ENCODE measurements at places on chromosomes 16 and 17.

GRCh38 chr17:60277258-60277657 is 114.7 kb downstream of the USP32 start:
- DNase-seq, result no peak

GRCh38 chr16:85522842-85523601 is 90.1 kb upstream of the GSE1 start:
- DNase-seq, result no peak

GRCh38 chr17:48722201-48722907 is at the start of gene PRAC1:
Gene PRAC1 (minus strand): TSS chr17:48722518. CDS start chr17:48722392, 126 bp downstream.
- no peak for DNase-seq

DNA sequence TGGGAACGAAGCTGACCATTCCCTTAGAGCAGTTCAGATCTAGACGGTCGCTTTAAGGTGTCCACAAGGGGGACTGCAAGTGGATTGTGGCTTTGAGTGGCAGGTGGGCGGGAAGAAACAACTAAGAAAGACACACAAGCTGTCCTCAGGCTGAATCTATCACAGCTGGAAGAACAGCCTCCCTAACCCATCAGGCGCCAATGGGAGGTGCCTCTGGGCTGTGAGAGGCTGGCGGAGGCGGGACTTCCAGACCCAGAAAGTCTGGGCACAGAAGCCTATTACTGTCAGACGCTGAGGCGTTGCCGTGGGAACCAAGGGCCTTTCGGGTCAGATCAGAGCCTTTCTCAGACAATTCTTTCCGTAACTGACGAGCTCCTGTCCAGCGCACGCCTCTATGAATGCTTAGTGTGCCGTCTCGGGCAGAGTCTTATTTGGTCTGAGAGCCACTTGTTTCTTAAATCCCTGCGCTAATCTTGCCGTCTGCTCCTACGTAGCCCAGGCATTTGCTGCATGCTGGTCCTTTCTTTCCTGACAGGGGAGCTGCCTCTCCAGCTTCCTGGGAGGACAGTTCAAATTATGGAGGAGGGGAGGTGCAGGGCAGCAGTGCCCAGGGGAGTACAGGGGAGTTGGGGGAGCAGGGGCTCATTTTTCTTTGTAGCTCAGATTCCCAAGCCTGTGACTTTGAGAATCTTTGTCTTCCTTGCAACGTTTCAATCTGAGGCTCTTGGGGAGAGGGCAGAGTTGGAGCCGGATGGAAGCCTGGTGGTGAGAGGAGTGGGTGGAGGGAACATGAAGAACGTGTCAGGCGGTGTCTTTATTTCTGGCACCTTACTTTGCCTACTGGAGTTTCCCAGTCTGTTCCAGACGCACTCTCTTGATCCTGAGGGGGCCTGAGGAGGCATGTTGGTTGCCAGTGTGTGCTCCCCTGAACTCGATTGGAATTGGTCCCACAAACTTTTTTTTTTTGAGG is 618.7 kb downstream of the KCNJ18 start:
- DNase-seq, result no peak

GRCh38 chr17:19012171-19013080 is 7.9 kb upstream of the FAM83G start:
- no peak for DNase-seq

DNA sequence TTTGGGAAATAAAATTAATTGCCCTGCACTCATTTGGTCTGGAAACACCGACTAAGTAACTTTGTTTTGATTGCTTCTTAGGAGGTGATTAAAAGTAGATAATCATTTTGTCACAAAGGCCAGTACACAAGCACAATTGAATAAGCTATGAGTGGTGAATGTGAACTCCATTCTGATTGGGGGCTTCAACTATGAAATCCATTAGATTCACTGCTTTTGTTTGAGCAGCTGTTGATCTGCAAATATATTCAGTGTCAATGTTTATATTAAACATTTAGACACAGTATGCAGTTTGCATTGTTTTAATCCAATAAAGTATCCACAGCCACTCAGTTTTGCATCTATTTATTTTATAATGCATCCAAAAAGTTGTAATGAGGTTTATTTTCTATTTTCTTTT is 817.5 kb downstream of the CDH11 start:
- DNase-seq, result no peak

GRCh38 chr16:87098361-87098760 is 218.8 kb downstream of the C16orf95 start:
- DNase-seq, result no peak

GRCh38 chr17:65143889-65144604 is 6.9 kb downstream of the RGS9 start:
- no peak for DNase-seq

DNA sequence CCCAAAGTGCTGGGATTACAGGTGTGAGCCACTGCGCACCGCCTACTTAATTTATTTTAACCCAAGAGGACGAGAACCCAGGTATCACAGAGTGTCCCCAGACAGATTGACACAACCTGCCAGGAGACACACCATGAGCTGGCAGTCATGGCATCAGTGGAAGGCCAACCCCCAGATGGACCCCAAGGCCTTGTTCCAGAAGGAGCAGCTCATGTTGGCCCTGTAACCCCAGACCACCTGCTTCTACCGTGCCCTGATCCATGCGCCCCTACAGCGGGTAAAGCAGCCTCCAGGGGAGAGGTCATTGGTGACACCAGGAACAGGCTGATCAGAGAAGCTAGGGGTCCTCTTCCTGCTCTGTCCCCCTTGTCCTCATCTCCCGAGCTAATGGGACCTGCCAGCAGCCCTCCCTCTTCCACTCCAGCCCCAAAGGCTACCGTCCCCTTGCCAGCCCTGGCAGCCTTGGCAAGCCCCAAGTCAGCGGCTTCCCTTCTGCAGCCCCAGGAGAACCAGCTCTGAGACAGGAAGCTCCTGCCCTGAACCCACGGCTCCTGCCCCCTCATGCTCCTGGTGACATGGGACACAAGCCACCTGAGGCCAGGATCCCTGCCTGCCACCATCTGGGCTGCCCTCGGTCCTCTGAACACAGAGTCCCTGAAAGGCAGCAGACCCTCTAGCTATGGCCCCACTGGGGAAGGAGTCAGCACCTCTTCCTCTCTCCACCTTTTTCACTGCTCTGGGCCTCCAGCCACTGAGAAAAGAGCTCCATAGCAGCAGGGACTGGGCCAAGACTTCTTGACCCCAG is 6.3 kb downstream of the SULT1A1 start:
- DNase-seq, result no peak

GRCh38 chr17:27418366-27418615 is 38.0 kb upstream of the KSR1 start:
- DNase-seq, result no peak

- DNase-seq, result no peak
Observed at GRCh38 chr17:79939094-79939435, 96.6 kb downstream of the TBC1D16 start.

- no peak for DNase-seq
Observed at GRCh38 chr17:65095465-65095864, 38.9 kb upstream of the GNA13 start.

DNA sequence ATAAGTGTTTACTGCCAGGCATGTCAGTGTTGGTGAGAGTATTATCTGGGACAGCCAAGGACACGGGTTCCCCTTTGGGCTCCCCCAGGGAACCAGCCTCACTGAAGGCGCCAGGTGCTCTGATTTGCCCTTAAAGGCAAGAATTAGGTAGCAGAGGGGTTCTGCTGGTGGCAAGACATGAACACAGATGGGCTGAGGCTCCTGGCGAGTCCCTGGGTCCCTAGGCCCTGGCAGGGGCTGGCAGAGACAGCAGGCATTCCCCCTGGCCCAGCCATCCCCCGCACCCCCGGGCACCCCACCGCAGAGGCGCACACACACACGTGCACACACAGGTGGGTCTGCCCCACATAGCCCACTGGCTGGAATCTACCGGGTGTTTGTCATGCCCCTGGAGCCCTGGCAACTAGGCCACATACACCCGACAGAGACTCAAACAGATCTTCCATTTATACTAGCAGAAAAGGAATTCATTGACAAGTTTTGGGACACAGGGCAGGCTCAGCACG is 153.3 kb downstream of the C16orf78 start:
- no peak for DNase-seq

GRCh38 chr16:4372001-4372577 is 441 bp downstream of the VASN start:
- DNase-seq, result no peak

DNA sequence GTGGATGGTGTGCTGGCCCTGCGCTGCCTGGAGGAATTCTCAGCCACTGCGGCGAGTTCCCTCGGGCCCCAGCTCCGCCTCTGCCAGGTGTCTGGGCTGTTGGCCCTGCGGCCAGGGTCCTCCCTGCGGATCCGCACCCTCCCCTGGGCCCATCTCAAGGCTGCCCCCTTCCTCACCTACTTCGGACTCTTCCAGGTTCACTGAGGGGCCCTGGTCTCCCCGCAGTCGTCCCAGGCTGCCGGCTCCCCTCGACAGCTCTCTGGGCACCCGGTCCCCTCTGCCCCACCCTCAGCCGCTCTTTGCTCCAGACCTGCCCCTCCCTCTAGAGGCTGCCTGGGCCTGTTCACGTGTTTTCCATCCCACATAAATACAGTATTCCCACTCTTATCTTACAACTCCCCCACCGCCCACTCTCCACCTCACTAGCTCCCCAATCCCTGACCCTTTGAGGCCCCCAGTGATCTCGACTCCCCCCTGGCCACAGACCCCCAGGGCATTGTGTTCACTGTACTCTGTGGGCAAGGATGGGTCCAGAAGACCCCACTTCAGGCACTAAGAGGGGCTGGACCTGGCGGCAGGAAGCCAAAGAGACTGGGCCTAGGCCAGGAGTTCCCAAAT is 1.3 kb upstream of the TNFSF13 start:
- no peak for DNase-seq

DNA sequence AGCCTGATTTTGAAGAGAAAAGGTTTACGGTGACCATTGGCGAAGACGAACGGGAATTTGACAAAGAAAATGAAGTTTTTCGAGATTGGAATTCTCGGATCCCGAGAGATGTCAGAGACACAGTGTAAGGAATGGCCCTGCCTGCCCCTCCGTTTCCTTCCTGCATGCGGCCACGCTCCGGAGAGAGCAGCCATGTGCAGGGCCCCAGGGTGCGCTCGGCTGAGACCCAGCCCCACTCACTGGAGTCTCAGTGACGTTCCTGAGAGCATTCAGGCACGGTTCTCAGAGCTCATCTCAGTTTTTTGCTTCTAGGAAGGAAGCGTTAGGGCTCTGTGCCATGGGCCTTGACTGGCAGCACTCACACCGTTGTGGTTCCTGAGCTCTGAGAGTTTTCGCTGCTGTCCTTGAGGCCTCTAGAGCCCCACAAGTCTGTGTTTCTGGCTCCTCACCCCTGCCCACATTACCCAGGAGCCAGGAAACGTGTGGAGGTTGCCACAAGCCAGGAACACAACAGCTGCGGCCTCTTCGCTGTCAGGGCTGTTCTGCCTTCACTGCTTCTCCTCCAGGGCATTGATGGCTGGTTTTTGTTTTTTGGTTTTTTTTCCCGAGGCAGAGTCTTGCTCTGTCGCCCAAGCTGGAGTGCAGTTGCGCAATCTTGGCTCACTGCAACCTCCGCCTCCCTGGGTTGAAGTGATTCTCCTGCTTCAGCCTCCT is 29.8 kb downstream of the ZC3H18 start:
- no peak for DNase-seq

DNA sequence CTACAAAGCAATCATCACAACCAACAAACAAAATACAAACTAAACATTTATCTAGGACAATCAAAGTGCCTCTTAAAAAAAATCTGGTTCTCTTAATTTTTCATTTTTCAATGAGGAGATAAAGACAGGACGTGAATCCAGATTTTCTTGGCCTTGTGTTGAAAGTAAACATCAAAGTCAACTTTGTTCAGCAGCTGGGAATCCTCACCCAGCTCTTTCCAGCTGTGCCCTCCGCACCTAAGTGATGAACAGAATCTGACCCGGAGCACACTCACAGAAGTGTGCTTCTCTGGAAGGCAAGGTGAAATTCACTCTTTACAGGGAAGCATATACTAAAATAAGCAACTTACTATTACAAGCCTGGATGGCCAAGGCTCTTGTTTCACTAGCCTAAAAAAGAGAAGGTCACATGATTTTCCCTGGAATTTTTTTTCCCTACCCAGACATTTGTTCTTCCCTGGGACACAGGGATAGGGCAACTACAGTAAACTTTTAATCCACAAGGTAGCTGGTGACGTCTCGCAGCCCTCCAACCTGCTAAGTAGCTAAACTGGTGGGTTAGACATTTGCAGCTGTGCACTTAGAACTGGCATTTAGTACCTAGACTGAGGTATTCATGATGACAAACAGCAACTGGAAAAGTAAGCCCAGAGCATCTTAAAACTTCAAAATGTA is 3.2 kb downstream of the WIPI1 start:
- DNase-seq, result no peak

GRCh38 chr16:11521055-11521454 is 65.7 kb downstream of the LITAF start:
- DNase-seq, result no peak

DNA sequence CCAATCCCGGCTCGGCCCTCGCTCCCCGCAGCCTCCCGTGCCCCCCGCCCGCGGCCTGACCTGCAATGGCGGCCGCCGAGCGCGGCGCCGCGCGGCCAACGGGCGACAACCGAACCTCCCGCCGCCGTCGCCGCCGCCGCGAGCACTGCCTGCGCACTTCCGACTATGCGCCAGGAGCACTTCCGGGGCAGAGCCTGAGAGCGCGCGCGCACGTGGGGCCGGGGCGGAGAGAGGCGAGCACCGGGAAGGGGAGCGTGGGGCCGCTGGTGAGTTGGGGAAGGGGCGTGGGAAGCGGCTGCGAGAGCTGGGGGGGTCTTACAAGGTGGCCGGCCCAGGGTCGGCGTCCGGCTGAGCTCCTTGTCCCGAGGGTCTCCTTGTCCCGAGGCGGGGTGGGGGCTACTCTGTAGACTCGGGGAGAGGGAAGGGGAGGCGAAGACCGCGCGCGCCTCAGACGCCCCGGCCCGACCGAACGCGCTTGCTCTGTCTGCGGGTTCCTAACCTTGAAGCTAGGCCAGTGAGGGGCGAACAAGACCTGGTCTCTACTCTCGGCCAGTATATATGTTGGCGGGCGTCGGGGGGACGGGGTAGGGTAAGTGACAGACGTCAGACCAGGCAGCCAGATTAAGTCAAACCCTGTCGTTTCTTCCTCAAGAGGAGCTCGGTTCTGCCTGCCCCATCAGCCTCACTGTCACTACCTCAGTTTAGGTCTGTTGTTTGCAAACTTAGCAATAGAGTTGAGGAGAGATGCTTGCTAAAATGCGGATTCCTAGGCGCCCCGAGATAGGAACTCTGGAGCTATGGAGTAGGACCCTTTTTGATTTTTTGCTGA is at the start of the genes CHTF8 and UTP4:
TSS of gene CHTF8 (minus strand) at position 165 of the 829 bp plus-strand sequence. CDS start 11,130 bp downstream, outside the sequence.
TSS of gene UTP4 (plus strand) at position 226 of the 829 bp plus-strand sequence. CDS start 811 bp downstream, outside the sequence.
- peak; percentile 28 for DNase-seq

- no peak for DNase-seq
Observed at GRCh38 chr17:66383333-66383732, 80.9 kb downstream of the PRKCA start.

GRCh38 chr17:35879773-35880654 is at the start of gene CCL5:
Gene CCL5 (minus strand): TSS chr17:35880360.
- no peak for DNase-seq

GRCh38 chr17:50833510-50834428 is 1.6 kb upstream of the WFIKKN2 start:
- DNase-seq, result no peak

- no peak for DNase-seq
Observed at GRCh38 chr17:44916781-44917241, 1.5 kb upstream of the GFAP start.

DNA sequence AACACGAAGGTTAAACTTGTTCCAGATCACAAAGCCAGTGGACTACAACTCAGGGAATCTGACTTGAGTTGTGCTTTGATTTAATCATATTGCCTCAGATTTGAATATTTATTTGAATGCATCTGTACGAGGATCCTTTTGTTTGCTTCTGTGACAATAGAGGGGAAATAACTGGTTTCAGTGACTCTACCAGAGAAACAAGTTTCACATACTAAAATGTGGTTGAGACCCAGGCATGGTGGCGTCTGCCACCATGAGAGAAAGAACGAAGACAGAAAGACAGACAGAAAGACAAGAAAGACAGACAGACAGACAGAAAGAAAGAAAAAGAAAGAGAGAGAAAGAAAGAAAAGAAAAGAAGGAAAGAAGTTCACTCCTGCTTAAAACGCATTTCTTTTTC is 24.0 kb downstream of the YWHAE start:
- DNase-seq, result no peak

Data from cerebellar nuclear complex (tissue), 1 donor.